Endodermal cell (in vitro differentiated cells): ENCODE measurements at places on chromosomes 4 and X.
A peak's percentile ranks its signal among the peaks of the same experiment; 100 is the strongest.

- peak; percentile 53 for DNase-seq
Measured at GRCh38 chr4:80206521-80207171, 9.3 kb downstream of the PRDM8 start.

DNA sequence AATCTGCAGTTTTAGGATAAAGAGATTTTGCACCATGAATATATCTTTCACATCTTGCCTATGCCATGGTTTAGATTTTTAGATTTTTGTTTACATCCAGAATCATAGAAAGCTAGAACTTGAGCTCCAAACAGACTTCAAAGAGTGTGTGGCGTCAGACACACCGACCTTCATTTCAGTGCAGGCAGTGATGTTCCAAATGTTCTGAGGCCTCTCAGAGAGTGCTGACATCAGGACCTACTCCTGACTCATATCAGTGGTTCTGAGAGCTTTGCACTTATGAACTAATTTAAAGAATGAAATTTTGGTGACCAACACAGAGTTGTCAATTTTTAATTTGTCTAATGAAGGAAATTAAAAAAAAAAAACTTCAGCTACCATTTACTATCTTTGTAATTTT is 18.3 kb downstream of the CXCR3 start:
- no peak for DNase-seq

GRCh38 chr4:32689518-32689917 is 1969.3 kb downstream of the PCDH7 start:
- DNase-seq = no peak

DNA sequence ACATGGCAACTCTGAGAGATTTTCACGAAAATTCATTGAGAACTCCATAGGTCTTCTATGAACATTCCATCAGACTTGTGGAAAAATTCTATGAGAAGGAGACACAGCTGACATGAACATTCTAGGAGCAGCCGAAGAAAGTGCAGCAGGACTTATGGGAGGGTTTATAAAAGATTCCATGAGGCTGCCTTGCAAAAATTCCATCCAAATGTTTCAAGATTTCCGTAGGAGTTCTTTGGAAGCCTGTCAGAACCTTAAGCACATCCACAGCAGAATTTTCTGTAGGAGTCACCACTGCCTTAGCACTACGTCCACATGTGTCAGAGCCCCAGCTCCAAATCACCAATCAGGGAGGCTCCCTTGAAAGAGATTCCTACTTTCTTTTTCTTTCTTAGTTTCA is 67.0 kb upstream of the MSX1 start:
- no peak for DNase-seq

- DNase-seq = peak; percentile 53
Measured at GRCh38 chr4:154313004-154313585, 178.5 kb downstream of the DCHS2 start.
